ENCODE measurements at places on chromosomes 13 and 19. TPM values are rescaled to one million over a fixed set of nuclear protein-coding genes. Genes with fewer than 3 reads are reported as not detected.

Gene KLK4
- 0.08 TPM for total RNA-seq

Gene IGLON5
- total RNA-seq: 0.03 TPM

Gene SULT2A1
- total RNA-seq: not detected

Gene CYP2A6
- not detected for total RNA-seq

Gene CAB39L
- total RNA-seq: 1.7 TPM

Gene CNN1
- total RNA-seq: 0.45 TPM

Gene TMPRSS9
- total RNA-seq: not detected

Gene GPC5
- total RNA-seq: not detected

Gene IGFL3
- 0.21 TPM for total RNA-seq

Gene PSG3
- 0.15 TPM for total RNA-seq

Gene B3GNT3
- total RNA-seq: 4.6 TPM

Gene TLE2
- total RNA-seq: 2.4 TPM

Gene C5AR1
- 1.4 TPM for total RNA-seq

Gene HCN2
- total RNA-seq: 35.3 TPM

Gene IFNL1
- not detected for total RNA-seq

Gene TNNT1
- total RNA-seq: 114 TPM

Gene TICAM1
- 7.3 TPM for total RNA-seq
